Brain pericyte (primary cell): ENCODE measurements at places on chromosomes 11 and 22.

- DNase-seq = no peak
These were observed 8.3 kb upstream of the KCNJ11 start for GRCh38 chr11:17396598-17397310.

DNA sequence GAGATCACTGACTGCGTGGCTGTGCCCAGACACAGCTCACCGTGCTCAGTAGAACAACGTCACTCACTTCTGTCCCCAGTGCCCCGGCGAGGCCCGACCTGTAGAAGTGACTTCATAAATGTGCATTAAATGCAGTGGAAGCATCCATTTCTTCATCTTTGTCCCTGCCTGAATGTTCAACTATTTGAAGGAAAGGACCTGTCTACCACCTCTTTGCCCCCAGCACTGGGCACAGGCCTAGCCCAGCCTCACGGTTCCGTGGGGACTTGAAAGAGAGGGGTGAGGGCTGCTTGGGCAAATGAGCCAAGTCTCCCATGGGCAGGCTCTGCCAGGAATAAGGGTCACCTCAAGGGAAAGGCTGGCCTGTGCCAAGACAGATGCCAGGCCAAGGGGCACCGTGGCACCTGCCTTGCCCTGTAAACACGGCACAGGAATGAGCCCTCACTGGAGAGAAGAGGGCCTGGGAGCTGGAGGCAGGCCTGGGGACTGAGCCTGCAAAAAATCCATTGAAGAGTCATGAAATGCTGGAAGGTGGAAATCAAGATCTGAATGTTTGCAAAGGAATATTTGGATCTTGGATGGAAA, 845.3 kb downstream of the BRD1 start:
- DNase-seq = no peak

- no peak for DNase-seq
These were observed 151.1 kb downstream of the FEZ1 start for GRCh38 chr11:125344846-125345420.

DNA sequence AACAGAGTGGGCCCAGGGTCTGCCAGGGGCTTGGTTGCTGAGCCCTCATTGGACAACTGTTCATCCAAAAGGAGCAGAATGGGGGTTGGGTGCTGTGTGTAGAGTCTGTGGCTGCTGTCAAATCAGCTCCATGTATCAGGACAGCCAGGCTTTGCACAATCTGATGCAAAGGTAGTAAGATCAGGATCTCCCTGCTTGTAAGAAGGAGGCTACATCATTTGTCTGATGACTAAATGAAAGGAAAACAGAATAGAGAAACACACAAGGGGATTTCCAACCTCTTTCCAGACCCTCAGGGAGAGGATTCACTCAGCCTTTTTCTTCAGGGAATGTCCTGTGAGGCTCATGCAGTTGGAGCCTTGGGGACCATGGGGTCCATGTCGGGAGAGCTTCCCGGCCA, 7.2 kb downstream of the MICAL2 start:
- no peak for DNase-seq
